Hematopoietic multipotent progenitor cell (in vitro differentiated cells): ENCODE measurements at places on chromosomes 12 and 14. TPM values are rescaled to one million over a fixed set of nuclear protein-coding genes. Genes with fewer than 3 reads are reported as not detected.

DNA sequence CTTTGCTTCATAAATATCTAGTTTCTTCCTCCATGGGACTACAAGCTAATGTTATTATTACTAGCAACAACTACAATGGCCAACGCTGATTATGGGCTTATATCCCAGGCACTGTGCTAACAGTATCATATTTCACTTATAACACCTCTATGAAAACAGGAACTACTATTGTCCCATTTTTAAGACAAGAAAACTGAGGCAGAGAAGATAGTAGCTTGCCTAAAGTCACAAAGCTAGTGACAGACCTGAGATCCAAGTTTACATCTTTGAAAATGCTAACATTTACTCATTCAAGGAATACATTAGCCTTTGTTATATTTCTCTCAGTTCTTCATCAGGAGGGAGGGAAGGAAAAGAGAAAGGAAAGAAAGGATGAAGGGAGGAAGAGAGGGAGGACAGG is 32.8 kb downstream of the GIT2 start:
- no peak for DNase-seq

- DNase-seq = peak; percentile 33
These were observed 523 bp downstream of the WSB2 start for GRCh38 chr12:118060301-118061010.

- no peak for DNase-seq
These were observed 39.0 kb downstream of the PLXNC1 start for GRCh38 chr12:94187361-94187760.

DNA sequence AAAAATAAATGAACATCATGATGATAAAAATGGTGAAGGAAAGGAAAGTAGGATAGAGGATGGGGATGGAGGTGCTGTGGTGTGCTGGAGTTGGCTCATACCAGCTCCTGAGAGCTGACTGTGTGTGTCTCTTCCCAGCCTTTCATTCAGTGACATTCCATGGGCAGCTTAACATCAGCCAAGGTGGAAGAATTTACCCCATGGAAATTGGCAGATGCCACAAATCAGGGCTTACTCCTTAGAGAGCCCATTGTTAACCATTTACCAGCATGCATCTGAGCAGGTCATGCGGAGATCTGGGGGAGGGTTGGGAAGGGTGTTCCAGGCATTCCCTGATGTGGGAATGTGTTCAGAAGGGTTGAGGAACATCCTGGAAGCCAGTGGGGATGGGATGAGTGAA is 164.7 kb upstream of the MYL2 start:
- DNase-seq = no peak

- DNase-seq = no peak
These were observed 42.4 kb upstream of the CLMN start for GRCh38 chr14:95362138-95362494.

GRCh38 chr12:3805077-3805476 is 52.2 kb upstream of the CRACR2A start:
- DNase-seq = no peak

- no peak for DNase-seq
These were observed 15.5 kb downstream of the MBIP start for GRCh38 chr14:36304895-36305294.

GRCh38 chr12:122399592-122400373 is 22.7 kb downstream of the CLIP1 start:
- DNase-seq = peak; percentile 81

GRCh38 chr12:77584860-77585259 is 245.8 kb upstream of the NAV3 start:
- DNase-seq = no peak

GRCh38 chr14:37655418-37655817 is 60.0 kb downstream of the TTC6 start:
- no peak for DNase-seq

DNA sequence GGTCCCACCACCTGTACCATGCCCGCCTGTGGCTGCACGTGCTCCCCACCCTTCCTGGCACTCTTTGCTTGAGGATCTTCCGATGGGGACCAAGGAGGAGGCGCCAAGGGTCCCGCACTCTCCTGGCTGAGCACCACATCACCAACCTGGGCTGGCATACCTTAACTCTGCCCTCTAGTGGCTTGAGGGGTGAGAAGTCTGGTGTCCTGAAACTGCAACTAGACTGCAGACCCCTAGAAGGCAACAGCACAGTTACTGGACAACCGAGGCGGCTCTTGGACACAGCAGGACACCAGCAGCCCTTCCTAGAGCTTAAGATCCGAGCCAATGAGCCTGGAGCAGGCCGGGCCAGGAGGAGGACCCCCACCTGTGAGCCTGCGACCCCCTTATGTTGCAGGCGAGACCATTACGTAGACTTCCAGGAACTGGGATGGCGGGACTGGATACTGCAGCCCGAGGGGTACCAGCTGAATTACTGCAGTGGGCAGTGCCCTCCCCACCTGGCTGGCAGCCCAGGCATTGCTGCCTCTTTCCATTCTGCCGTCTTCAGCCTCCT is 1.1 kb downstream of the INHBE start:
- no peak for DNase-seq

GRCh38 chr12:111353603-111354295 is 15.1 kb downstream of the PHETA1 start:
- no peak for DNase-seq

DNA sequence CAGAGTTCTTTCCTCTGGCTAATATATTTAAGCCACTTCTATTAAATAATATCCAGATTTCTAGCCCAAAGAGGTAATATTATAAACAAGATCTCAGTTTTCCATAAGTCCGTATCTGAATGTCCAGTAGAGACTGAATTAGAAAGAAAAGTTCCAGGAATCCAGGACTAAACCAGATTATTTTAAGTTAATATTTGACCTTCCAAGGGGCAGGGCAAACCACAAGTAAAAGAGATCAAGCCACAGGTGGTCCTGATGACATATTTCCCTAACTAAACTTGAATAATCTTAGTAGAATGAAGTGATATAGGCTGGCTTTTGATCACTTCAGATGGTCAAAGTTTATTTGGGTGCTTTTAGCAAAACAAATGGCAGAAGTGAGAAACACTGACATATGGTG is 43.3 kb upstream of the E2F7 start:
- no peak for DNase-seq

DNA sequence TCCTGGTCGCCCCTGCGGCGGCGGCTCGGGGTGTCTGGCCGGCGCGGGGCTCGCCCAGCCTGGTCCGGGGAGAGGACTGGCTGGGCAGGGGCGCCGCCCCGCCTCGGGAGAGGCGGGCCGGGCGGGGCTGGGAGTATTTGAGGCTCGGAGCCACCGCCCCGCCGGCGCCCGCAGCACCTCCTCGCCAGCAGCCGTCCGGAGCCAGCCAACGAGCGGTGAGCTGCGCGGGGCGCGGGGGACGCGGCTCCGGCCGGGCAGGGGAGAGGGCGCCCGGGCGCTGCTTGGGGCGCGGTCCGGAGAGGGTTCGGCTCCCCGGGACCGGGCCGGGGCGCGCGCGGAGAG is at the start of gene LGALS3:
TSS of gene LGALS3 (plus strand) at position 167 of the 342 bp plus-strand sequence. CDS start 8,122 bp downstream, outside the sequence.
- peak; percentile 9 for DNase-seq

DNA sequence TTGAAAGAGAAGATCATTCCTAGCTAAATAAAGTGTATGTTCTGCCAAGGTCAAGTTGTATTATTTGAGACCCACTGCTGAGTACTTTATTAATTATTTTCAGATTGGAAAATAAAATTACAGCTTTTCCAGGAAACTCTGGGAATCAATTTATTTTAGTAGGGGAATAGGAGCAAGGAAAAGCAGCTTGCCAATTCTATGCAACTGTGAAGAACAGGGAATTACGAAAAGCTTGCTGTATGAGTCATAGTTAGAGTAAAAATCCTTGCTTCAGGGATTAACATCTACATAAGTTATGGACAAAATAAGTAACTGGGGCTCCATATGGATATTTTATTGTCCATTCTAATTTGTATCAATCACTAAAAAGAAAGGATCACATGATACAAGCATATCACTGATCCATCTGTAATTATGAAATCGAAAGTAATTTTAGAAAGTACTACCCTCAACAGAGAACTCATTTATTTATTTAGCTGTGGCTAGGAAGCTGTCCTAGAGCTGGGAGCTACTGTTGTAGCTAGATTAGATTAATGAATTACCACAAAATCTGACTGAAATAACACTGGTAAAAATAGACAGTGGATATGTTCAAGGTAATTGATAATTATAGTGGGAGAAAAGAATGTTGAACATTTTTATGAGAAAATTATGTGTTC is 303.5 kb upstream of the NPAS3 start:
- no peak for DNase-seq

GRCh38 chr12:4353785-4354208 is 25.7 kb downstream of the FGF23 start:
- peak; percentile 41 for DNase-seq

DNA sequence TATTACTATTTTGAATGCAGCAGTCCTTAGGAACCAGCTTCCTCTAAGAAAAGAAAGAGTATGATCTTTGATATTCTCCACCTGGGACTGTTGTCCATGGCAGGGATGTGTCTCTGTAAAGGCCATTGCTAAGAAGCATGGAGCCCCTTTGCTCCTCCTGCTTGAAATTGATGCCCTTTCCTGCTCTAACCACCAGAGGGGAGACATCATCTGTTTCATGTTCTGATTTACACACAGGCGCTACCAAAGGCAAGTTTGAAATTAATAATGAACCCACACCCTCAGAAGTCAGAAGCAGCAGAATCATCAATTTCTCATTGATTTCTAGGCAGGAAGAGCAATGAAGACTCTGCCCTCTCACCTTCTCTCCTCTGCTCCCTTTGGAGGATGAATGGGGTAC is 253.8 kb downstream of the RMST start:
- DNase-seq = no peak

- peak; percentile 95 for DNase-seq
These were observed at the start of gene CCDC77 for GRCh38 chr12:401235-402028. Gene CCDC77 (plus strand): TSS chr12:401644. CDS start chr12:409384, 7,740 bp downstream.

GRCh38 chr12:32134101-32134888 is 27.6 kb downstream of the BICD1 start:
- DNase-seq = no peak

DNA sequence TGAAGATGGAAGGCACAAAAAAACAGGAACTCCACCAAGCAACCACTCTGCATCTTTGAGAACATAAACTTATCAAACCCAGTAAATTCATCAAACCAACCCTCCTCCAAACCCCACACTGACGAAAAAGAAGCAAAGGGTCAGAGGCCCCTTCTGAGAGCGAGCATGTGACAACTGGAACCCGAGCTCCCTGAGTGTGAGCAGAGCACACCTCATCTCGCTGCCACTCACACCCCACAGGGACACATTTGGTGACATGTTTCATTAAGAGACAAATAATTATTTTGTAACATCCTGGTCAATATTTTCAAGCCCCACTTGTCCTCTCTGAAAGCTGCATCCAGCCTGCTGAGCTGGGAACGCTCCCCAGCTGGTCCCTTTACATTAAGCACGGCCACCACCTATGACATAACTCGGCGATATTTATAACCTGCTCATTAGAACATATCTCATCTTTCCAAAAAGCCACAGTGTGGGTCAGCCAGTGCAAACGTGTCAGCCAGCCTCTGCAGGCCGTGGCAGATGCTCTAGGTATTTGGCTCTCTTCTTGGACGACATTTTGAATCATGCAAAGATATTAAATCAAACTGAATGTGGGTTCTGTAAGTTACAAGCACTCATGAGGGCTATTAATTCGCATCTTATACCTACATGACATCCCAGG is 120.1 kb downstream of the TTC7B start:
- no peak for DNase-seq

- no peak for DNase-seq
These were observed 113.2 kb downstream of the APAF1 start for GRCh38 chr12:98758331-98758730.

GRCh38 chr14:104692939-104693315 is 3.5 kb downstream of the INF2 start:
- no peak for DNase-seq

IL23A gene
- 0.81 TPM for total RNA-seq

SLC6A13 gene
- total RNA-seq = 0.27 TPM

RD3L gene
- total RNA-seq = not detected

RND1 gene
- 1.9 TPM for total RNA-seq

MIA2 gene
- 7.8 TPM for total RNA-seq

GPRC5A gene
- 0.27 TPM for total RNA-seq

TEX52 gene
- total RNA-seq = under 0.01 TPM

WSCD2 gene
- 0.27 TPM for total RNA-seq

KCNMB4 gene
- 3.0 TPM for total RNA-seq

BATF gene
- total RNA-seq = 24.2 TPM
